Non-pigmented ciliary epithelial cell (primary cell): ENCODE measurements at places on chromosomes 1 and 21.

DNA sequence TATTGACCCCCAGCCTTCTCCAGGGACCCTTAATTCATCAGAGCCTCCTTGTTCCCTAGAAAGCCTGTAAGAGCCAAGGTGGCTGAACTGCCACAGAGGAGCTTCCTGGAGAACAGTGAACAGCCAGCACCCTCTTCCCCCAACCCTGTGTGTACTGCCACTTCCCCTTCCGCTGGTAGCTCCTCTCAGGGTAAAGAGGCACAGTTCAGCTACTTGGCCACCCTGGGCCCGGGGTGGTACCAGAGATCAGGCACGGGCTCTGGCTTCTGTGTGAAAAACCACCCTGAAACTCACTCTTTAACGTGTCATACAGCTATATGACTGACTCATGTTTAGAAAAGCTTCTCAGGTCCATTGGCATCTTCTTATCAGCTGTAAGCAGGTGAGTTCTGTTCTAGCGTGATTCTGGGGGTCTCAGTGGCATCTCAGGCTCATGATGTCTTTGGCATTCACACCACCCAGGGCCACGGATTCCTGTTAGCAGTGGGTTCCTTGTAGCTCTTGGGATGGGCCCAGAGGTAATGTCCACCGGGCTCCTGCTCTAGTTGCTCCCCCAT, 22.4 kb downstream of the ARMH1 start:
- DNase-seq: no peak

- DNase-seq: no peak
These were observed 114.2 kb downstream of the ADGRL4 start for GRCh38 chr1:78892260-78892840.

- DNase-seq: no peak
These were observed 504.2 kb downstream of the SMYD3 start for GRCh38 chr1:246002725-246003441.

- DNase-seq: no peak
These were observed 13.0 kb downstream of the PCNX2 start for GRCh38 chr1:233282582-233282886.

DNA sequence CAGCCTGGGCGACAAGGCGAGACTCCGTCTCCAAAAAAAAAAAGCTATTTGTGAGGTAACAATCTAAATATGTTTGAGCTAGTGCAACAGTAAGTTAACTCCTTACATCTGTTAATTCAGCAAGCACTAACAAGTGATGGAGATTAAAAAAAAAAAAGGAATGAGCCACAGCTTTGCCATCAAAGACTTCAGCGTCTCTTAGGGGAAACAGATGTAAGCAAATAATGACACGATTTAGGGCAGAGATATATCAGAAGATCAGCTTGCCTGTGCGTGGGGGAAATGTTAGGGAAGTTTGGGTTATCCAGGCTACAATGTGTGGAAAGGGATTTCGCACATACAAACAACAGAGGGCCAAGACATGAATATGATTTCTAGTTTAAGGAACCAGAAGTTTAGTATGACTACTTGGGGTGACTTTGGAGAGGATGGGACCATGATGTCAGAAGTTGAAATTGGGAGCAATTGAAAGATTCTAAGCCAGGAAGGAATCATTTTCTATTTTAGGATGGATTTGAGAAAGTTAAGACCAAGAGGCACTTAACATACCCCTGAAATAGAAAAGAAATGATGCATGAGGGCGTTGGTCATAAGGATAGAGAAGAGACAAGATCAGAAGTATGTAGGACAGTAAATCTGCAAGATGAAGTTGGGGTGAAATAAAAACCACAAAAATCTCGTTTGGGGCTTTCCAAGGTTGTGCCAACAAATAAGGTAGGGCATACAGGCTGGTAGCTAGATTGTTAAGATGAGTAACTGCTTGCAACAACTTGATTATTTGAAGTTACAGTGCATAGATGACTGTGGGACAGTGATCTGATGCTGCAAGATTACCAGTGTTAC, 2.4 kb upstream of the BRWD1 start:
- DNase-seq: no peak

DNA sequence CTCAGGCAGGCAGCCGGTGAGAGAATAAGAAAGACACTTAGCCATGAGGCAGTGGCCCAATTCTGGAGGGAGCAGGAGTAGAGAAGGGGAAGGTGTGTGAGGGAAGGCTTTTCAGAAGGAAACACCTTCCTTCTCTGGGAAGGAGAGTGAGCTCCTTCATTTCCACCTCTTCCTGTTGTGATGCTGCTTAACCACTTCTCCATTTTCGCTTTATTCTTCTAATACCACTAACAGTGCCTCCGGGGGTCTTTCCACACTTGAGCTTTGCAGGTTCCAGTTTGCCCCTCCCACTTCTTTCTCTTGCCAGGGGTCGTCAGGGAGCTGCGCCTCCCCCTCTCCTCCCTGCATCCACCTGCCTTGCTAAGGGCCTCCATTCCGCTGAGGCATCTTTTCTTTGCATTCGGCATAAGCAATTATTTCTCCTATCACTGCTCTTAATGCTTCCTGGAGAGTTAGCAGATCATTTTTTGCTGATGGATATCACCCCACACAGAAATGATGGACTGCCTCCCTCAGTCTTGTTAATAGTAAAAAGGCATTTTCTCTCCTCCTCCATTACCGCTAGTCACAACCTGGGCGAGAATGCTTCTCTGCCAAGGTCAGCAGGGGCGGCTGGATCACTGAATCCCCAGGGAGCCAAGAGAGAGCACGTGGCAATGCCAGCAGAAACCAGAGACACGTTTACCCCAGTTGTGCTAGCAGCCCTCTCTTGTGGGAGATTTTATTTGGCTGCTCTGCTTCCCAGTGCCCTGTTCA, 74.8 kb downstream of the ELAVL4 start:
- no peak for DNase-seq

DNA sequence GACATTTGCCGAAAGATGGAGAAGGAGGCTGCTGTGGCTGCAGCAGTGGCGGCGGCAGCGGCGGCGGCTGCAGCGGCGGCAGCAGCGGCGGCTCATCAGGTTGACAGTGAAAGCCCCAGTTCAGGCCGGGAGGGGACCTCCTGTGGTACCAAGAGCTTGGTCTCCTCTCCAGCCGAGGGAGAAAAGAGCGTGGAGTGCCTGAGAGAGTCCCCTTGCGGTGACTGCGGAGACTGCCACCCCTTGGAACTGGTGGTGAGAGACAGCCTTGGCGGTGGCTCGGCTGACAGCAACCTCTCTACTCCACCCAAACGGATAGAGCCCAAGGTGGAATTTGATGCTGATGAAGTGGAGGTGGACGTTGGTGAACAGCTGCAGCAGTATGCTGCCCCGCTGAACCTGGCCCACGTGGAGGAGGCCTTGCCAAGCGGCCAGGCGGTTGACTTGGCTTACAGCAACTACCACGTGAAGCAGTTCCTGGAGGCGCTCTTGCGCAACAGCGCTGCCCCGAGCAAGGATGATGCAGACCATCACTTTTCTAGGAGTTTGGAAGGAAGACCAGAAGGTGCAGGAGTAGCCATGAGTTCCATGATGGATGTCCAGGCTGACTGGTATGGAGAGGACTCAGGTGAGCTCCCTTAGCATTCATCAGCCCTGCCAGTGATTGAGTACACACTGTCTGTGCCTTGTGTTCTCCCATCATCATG, 6.3 kb downstream of the ZBTB8B start:
- no peak for DNase-seq
